Small intestine (tissue), 16 donors: ENCODE measurements at places on chromosomes 3 and 15. TPM values are rescaled to one million over a fixed set of nuclear protein-coding genes. Genes with fewer than 3 reads are reported as not detected.

DNA sequence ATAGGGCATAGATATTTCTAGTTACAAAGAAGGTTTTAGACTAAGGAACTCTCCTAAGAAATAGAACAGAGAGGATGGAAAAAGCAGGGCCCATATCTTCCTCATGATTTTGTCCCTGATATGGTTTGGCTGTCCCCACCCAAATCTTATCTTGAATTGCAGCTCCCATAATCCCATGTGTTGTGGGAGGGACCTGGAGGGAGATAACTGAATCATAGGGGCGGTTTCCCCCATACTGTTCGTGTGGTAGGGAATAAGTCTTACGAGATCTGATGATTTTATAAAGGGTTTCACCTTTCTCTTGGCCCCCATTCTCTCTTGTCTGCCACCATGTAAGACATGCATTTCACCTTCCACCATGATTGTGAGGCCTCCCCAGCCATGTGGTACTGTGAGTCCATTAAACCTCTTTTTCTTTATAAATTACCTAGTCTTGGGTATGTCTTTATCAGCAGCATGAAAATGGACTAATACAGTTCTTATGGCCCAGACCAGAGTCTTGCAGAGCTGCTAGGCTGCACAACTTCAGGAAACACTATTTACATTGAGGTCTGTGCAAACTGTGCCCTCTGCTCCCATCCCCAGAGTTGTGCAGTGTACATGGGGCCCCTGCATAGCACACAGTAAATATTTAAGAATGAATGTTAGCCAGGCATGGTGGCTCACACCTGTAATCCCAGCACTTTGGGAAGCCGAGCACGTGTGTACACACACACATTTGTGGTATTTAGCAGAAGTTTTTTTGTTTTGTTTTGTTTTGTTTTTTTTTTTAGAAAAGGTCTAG is 20.3 kb upstream of the CA12 start:
- no peak overlapping the region for H3K4me3 ChIP-seq
- H3K36me3 ChIP-seq: no peaks in the 10 kb centered on the region
- H3K4me1 ChIP-seq: no peaks in the 10 kb centered on the region
- no peaks in the 10 kb centered on the region for H3K27me3 ChIP-seq

- no peaks in the 10 kb centered on the region for H3K36me3 ChIP-seq
- H3K4me1 ChIP-seq: no peaks in the 10 kb centered on the region
- H3K27me3 ChIP-seq: no peaks in the 10 kb centered on the region
- H3K4me3 ChIP-seq: no peak overlapping the region
These were observed 54.8 kb upstream of the CHRNB4 start for GRCh38 chr15:78695854-78696253.

GRCh38 chr3:7249493-7250076 is 388.7 kb downstream of the GRM7 start:
- no peak overlapping the region for H3K27ac ChIP-seq
- no peaks in the 10 kb centered on the region for H3K36me3 ChIP-seq
- no peak overlapping the region for H3K4me3 ChIP-seq
- DNase-seq: no peak
- no peaks in the 10 kb centered on the region for H3K4me1 ChIP-seq
- H3K27me3 ChIP-seq: no peaks in the 10 kb centered on the region

GRCh38 chr3:117644203-117644602 is 934.6 kb downstream of the TUSC7 start:
- H3K4me1 ChIP-seq: no peaks in the 10 kb centered on the region
- H3K27ac ChIP-seq: no peak overlapping the region
- no peaks in the 10 kb centered on the region for H3K36me3 ChIP-seq
- no peak overlapping the region for H3K4me3 ChIP-seq

The EXOG gene
- polyA plus RNA-seq: 3.0 TPM

GRCh38 chr15:29913528-29914135 is 91.4 kb upstream of the TJP1 start:
- DNase-seq: no peak
- H3K4me1 ChIP-seq: no peaks in the 10 kb centered on the region
- H3K27me3 ChIP-seq: no peaks in the 10 kb centered on the region
- H3K36me3 ChIP-seq: no peaks in the 10 kb centered on the region
- no peak overlapping the region for H3K4me3 ChIP-seq
- H3K27ac ChIP-seq: no peak overlapping the region

DNA sequence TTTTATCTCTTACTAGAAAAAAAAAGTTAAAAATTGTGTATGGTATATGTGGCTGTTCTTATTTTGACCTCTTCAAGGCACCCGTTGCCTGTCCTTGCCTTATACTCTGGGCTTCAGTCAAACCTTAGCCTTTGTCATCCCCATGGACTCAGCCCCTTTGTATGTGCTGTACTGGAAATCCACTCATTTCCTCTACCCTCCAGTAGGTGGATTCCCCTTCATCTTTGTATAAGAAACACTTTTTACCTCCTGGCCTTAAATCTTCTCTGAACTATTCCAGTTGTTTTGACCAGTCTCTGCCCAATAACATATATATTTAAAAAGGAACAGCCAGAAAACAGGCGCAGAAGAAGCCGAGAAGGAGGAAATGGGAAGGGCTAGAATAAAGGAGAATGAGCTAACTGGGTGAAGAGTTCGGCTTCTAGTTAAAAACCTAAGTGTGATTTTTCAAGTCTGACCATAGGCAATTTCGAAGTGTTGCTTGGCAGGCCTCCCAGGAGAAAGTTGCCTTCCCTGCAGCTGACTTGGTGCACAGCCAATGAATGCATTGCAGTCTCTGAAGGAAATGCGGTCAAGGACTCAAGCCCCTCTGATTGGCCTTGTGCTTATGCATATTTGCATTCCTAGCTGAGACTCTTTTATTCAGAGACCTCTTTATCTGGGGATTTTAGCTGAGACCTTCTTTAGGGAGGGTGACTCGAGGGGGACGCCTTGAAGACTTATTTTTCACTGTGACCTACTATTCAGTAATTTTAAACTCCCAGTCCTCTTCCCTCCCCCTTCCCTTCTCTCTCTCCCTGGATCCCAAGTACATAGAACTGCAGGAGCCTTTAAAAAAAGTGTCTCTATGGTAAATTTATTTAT is 277.4 kb downstream of the ROBO1 start:
- H3K4me1 ChIP-seq: no peaks in the 10 kb centered on the region
- DNase-seq: no peak
- H3K27me3 ChIP-seq: no peaks in the 10 kb centered on the region
- H3K27ac ChIP-seq: no peak overlapping the region

- DNase-seq: no peak
- H3K4me3 ChIP-seq: no peak overlapping the region
- H3K27me3 ChIP-seq: no peaks in the 10 kb centered on the region
- H3K36me3 ChIP-seq: no peaks in the 10 kb centered on the region
- no peak overlapping the region for H3K27ac ChIP-seq
- H3K4me1 ChIP-seq: peaks cover 3% of the 10 kb centered on the region
These were observed 9.1 kb downstream of the ADAM10 start for GRCh38 chr15:58740436-58740835.

- no peaks in the 10 kb centered on the region for H3K27me3 ChIP-seq
- H3K27ac ChIP-seq: no peak overlapping the region
- no peak overlapping the region for H3K4me3 ChIP-seq
- H3K36me3 ChIP-seq: no peaks in the 10 kb centered on the region
- DNase-seq: no peak
These were observed 86.9 kb upstream of the SATB1 start for GRCh38 chr3:18512007-18512406.

DNA sequence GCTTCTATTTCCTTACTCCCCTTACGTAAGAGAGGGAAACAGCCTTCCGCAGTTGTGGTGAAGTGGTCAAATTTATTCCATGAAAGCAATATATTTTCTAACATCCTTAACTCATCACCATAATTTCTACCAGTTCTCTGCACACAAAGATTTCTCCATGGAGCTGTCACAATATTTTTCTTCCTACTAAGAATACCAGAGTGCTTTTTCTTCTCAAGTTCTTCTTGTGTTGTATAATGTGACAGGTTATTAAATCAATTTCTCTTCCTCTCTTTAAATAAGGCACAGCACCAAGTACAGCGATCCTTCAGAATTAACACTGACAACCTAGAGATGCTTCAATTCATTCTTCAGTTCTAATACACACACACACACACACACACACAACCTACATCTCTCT is 153.0 kb downstream of the CPNE4 start:
- no peaks in the 10 kb centered on the region for H3K36me3 ChIP-seq
- no peaks in the 10 kb centered on the region for H3K27me3 ChIP-seq
- H3K4me3 ChIP-seq: no peak overlapping the region
- H3K4me1 ChIP-seq: no peaks in the 10 kb centered on the region

- H3K27ac ChIP-seq: no peak overlapping the region
- no peak for DNase-seq
- peaks cover 66% of the 10 kb centered on the region for H3K27me3 ChIP-seq
- no peaks in the 10 kb centered on the region for H3K36me3 ChIP-seq
- H3K4me1 ChIP-seq: peaks cover 3% of the 10 kb centered on the region
These were observed 1.3 kb downstream of the GREM1 start for GRCh38 chr15:32718821-32719716.
